KBM-7 (cell line): ENCODE measurements at places on chromosomes 11 and 22.

DNA sequence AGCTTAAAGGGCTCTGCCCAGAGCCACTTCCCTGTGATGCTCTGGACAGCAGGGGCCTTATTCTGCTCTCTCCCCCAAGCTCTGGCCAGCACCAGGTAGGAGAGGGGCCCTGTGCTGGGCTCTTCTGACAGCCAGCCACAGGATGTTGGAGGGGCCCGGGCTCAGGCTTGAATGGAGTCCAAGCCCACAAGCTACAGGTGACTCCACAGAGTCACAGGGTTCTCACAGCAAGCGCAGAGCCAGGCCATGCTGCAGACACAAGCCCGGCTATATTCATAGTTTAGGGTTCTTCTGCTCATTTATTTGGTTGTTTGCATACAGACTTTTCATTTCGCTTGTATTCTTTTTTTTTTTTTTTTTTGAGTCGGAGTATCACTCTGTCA, 1392.8 kb downstream of the BRD1 start:
- DNase-seq, result no peak

- peak; percentile 54 for DNase-seq
Measured at GRCh38 chr11:96393753-96394348, 4.0 kb downstream of the JRKL start.

DNA sequence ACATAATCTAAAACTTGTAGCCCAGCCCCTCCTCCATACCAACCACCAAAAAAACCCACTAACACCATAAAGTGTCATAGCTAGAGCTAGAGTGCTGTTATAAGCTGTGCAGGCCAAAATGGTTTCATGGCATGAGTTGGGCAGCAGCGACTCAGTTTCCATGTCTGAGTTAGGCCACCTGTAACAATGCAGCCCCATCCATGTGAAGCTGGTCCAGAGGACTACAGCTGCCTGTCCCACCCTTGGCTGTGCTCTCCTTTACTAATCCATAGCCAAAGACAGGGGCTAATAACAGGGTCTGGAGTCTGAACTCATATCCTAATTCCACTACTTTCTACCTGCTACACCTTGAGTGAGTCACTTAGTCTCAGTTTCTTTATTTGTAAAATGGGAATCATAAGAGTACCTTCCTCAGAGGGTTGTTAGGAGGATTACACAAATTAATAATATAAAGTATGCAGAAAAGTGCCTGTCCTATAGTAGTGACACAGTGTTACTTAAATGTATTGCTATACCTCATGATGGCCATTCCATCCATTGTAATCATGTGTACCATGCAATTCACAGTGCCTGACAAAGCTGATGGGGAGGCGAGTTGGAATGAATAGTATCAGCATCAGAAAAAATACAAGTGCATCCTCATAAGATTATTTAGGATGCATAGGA, 20.6 kb downstream of the KCNQ1OT1 start:
- no peak for DNase-seq

DNA sequence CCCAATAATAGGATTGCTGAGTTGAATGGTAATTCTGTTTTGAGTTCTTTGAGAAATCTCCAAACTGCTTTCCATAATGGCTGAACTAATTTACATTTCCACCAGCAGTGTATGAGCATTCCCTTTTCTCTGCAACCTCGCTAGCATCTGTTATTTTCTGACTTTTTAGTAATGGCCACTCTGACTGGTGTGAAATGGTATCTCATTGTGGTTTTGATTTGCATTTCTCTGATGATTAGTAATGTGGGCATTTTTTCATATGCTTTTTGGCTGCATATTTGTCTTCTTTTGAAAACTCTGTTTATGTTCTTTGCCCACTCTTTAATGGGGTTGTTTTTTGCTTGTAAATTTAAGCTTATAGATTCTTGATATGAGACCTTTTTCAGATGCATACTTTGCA, 97.4 kb downstream of the FDX1 start:
- no peak for DNase-seq

DNA sequence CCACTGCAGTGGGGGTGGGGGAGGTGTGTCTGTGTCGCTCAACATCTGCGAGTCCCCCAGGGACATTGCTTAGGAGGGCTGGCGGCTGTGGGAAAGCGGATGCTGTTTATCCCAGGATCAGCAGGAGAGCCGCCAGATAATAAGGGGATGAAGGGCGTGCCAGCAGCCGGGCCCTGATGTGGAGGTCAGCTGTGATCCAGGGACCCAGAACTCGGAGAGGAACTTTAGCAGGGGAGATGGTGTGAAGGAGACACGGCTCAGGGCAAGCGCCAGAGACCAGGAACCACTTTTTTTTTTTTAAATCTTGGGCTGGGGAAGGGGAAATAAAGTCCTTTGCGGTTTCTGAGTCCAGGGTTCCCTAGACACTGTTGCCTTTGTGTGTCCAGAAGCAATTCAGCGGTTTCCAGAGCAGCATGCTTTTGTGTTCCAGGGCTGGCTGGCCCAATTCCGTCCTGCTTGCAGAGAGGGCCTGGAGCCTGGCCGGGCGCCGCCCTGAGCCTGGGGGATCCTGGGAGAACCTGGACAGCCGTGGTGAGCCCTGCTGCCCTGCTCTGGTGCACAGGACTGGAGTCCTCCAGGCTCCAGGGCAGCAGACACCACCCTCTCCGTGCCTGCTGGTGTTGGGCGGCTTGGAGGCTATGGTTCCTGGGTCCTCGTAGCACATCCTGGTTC, at the start of gene GRAMD4:
TSS of gene GRAMD4 (plus strand) at position 557 of the 672 bp plus-strand sequence. CDS start 6,414 bp downstream, outside the sequence.
- peak; percentile 82 for DNase-seq
